ENCODE measurements at places on chromosomes 2 and 18.

DNA sequence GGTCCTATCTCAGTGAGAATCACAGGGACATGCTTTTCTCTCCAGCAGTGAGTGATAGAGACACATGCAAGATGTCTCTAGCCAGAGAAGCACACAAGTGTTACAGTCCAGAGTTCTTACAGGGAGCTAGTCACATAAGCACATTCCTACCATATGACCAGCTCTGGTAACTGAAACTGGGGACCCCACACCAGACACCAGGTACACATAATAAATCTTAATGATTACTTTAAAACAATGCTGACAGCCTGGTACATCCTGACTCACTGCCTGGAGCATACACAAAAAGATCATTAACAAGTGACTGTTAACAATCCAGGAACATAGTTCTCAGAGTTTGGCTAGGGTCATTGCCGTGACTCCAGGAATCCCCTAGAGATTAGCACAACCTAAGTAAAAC lies 53.6 kb downstream of the GALNT1 start:
- DNase-seq, result no peak

- no peak for DNase-seq
Observed at GRCh38 chr2:178478130-178478438, 316 bp downstream of the FKBP7 start.

- DNase-seq, result no peak
Observed at GRCh38 chr2:72349016-72349415, 201.4 kb upstream of the CYP26B1 start.

GRCh38 chr2:86822668-86823345 lies 32.1 kb upstream of the CD8A start:
- no peak for DNase-seq

- DNase-seq, result no peak
Observed at GRCh38 chr2:26701596-26701995, 9.1 kb downstream of the KCNK3 start.

- DNase-seq, result no peak
Observed at GRCh38 chr2:14516844-14517243, 115.7 kb upstream of the LRATD1 start.

- no peak for DNase-seq
Observed at GRCh38 chr2:10665833-10666232, 23.9 kb downstream of the NOL10 start.

GRCh38 chr18:44320619-44321460 lies 359.8 kb upstream of the SETBP1 start:
- DNase-seq, result no peak

DNA sequence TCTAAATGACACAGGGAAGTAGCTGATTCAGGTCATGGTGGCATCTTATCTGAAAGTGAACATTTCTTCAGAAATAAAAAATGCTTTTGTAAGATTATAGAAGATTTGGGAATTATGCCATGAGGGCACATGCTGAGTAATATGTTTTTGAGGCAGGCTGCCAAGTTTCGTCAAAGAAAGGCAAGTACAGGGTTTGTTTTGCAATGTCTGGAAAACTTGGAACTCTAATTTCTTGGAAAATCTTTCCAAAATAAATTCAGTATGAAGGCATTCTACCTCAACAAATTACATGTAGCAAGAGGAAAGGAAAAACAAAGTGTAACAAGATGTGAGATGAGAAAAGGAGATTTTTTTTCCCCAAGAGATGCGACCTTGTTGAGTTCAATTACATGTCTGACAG lies 167.7 kb downstream of the PLCL1 start:
- DNase-seq, result no peak

DNA sequence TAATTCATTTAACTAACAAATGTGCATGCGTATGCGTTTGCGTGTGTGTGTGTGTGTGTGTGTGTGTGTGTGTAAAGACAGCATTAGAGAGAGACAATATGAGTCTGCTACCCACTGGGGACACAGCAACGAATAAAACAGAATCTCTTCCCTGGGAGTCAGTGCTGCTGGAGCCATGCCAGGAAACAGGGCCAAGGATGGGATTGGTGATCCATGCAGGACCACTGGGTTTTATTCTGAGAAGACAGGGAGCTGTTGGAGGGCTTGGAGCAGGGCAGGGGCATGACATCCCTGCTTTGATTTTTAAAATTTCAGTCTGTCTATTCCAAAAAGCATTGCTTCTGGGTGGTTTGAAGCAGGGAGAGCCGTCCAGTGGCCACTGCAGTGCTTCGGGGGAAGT lies 62.9 kb downstream of the PDCL3 start:
- no peak for DNase-seq

DNA sequence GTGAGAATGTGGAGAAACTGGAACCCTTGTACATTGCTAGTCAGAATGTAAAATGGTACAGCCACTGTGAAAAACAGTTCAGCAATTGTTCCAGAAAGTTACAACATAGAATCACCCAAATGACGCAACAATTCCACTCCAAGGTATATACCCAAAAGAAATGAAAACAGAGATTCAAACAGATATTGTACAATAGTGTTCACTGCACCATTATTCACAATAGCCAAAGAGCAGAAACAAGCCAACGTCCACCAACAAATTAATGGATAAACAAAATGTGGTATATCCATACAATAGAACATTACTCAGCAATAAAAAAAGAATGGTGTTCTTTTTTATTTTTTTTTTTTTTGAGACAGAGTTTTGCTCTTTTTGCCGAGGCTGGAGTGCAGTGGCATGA lies 10.9 kb downstream of the CLASP1 start:
- no peak for DNase-seq

- no peak for DNase-seq
Observed at GRCh38 chr2:241491549-241492173, 16.7 kb downstream of the STK25 start.

- DNase-seq, result no peak
Observed at GRCh38 chr2:189466656-189467055, 25.4 kb downstream of the WDR75 start.

GRCh38 chr2:152694161-152694661 lies 23.1 kb downstream of the PRPF40A start:
- no peak for DNase-seq

DNA sequence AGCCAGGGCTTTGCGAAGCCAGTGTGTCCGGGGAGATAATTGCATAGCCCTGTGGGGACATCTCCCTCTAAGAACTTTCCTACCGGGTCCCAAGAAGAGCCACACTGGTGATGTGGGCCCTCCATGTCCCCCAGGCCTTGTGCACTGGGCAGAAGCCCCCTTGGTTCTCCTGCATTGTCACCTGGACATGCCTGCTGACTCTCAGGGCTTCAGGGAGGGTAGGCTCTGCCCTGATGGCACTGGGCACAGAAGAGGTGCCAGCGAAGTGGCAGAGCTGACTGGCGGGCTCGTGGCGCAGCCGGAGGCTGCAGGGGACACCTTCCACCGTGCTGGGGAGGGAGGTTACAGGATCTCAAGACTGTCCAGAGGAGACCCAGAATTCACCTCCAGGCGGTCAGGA lies 28.3 kb downstream of the GLI2 start:
- DNase-seq, result no peak

DNA sequence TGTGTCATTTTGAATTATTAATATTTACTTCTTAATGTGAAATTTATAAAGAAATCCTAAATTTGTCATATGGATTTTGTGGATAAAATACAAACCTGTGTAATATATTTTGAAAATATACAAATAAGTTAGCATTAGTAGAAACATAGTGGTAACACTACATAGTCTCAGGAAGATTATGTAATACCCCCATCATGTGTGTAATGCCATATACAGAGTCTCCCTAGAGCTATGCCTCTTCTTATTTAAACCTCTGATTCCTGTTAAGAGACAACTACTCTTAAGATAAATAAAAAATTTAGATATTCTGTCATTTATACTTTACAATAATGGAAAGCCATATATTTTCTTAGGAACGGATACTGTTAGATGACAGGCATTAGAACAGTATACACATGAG lies 2012.0 kb upstream of the LRRTM1 start:
- no peak for DNase-seq

DNA sequence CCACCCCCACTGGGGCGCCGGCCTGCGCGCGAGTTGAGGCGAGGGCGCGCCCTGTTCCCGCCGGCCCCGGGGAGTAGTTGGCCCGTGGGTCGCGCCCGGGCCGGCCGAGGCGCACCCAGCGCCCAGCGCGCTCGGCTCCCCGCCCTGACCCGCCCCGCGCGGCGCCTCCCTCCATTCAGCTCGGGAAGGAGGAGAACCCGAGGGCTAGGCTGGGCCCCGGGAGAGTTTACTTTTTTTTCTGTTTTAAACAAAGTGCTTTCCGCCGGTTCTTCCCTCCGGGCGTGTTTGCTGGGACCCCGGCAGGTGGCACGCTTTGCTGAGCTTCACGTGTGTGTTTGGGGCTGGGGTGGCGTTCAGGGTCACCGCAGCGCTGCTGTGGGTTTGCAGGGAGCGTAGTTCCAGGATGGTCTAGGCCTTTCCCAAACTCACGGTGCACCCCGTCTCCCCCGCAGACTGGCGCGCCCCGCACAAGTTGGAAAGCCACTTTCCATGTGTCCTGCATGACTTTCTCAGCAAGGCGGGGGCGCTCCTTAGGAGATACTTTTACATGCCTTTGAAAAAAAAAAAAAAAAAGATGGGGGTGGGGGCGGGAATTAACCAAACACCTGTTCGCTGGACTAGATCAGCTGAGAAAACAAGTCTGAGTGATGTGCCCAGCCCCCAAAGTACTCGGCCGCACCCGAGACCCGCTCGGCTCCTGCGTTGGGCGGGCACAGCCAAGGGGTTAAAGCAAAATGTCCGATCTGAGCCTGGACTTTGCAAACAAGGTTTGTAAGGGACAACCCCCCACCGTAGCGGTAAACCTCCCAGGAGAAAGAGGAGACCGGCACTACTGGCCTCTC lies 825 bp downstream of the ITGA6 start:
- no peak for DNase-seq

DNA sequence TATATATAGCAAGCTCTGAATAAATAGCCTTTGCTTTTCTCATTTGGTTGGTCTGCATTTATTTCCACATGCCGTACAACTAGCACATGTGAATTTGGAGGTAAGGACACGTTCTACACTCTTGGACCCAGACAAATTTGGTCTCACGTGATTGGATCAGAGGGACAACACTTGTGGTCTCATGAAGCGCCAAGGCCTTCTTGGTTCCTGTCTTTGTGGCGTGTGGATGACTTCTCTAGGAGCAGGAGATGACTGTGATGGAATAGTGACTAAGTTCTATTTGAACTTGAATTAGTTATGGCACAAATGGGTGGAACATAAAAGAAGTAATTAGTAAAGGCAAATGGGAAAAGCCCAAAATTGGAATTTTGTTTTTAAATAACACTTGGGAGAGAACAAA lies 206.9 kb downstream of the BCL2 start:
- no peak for DNase-seq

DNA sequence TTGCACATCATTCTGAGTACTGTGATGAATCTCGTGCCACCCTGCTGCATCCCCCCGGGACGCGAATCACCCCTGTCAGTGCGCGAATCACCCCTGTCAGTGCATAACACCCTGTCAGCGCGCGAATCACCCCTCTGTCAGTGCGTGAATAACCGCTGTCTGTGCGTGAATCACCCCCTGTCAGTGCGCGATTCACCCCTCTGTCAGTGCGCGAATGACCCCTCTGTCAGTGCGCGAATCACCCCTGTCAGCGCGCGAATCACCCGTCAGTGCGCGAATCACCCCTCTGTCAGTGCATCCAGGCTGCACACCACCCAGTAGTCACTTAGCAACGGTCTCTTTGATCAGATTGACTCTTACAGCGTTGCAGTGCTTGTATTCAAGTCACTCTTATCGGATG lies 134.4 kb upstream of the TPO start:
- no peak for DNase-seq

- no peak for DNase-seq
Observed at GRCh38 chr18:62877411-62878221, 162.3 kb downstream of the PHLPP1 start.

GRCh38 chr2:34403512-34403911 lies 804.4 kb upstream of the FAM98A start:
- DNase-seq, result no peak

GRCh38 chr2:38390947-38391346 lies 13.9 kb upstream of the ATL2 start:
- DNase-seq, result no peak

GRCh38 chr2:72847534-72848315 lies 21.9 kb upstream of the EXOC6B start:
- DNase-seq, result no peak

GRCh38 chr2:217510771-217511291 lies 492.0 kb downstream of the TNS1 start:
- no peak for DNase-seq

- DNase-seq, result no peak
Observed at GRCh38 chr2:161138429-161138828, 21.8 kb upstream of the TANK start.

DNA sequence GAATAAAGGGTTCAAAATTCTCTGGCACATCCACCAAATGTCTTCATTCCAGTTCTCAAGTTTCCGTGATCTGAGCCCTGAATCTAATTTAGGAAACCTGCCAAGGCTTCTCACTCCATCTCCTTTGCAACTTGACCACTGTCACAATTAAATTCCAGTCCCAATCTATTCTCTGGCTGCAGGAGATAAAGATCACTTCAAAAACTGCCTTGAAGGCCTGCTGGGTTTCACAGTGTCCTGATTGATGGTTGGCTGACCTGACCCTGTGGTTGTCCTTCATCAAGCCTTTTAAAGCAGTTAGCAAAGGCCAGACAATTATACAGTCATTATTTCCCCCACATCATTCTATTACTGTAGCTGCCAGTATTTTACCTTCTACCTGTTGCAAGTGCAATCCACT lies 60.3 kb upstream of the DNAJC10 start:
- DNase-seq, result no peak

DNA sequence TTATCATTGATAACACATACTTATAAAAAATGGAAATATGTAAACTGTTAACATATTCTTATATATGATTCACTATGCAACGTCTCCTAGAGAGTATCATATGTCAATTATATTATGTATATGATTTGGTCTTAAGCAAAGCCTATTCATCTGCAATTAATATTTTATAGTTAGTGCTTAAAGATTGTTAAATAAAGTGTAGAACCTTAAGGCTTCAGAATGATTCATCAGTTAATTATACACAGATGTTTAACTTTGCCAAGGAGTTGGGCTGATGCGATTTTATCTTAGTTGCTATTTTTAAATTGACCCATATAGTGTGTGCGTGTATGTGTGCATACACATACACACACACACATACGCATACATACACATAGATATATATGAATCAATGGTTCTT lies 323.1 kb downstream of the RBM43 start:
- no peak for DNase-seq

DNA sequence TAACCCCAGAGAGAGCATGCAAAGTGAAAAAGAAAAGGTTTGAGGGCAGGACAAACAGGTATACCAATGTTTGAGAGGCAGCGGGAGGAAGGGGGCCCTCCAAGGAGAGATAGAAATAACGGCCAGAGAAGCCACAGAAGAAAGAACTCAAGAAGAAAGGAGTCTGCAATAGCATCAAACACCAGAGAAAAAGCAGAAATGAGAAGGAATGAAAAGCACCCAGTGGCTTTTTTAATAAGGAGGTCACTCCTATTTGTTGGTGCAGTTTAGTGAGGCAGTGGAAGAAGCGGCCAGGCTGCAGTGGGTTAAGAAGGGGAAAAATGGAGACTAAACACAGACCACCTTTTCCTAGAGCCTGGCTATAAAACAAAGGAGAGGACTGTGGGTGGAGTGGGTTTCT lies 177.2 kb downstream of the THADA start:
- no peak for DNase-seq

- DNase-seq, result no peak
Observed at GRCh38 chr18:46261799-46262198, 157.6 kb downstream of the HAUS1 start.
